Activated naive CD8-positive, alpha-beta T cell treated with anti-CD3 and anti-CD28 coated beads for 36 hours (primary cell): ENCODE measurements at places on chromosomes 13 and 19. TPM values are rescaled to one million over a fixed set of nuclear protein-coding genes. Genes with fewer than 3 reads are reported as not detected.

The KLK3 gene
- not detected for total RNA-seq

The ELSPBP1 gene
- total RNA-seq, result not detected

The ZNF540 gene
- total RNA-seq, result 0.72 TPM

The IGFL2 gene
- total RNA-seq, result not detected

The FDX2 gene
- total RNA-seq, result 19.6 TPM

The LHFPL6 gene
- total RNA-seq, result 1.6 TPM

The ADPRHL1 gene
- total RNA-seq, result 0.44 TPM

The PRX gene
- total RNA-seq, result 0.84 TPM

The U2AF2 gene
- 345 TPM for total RNA-seq

The NANOS3 gene
- 0.70 TPM for total RNA-seq

The FXYD1 gene
- total RNA-seq, result 1.1 TPM

The TINCR gene
- 0.29 TPM for total RNA-seq

The CEACAM3 gene
- total RNA-seq, result not detected

The CLC gene
- total RNA-seq, result not detected

The CCDC169 gene
- not detected for total RNA-seq

The MED4 gene
- 66.8 TPM for total RNA-seq

The IFNL1 gene
- total RNA-seq, result not detected

The MUC16 gene
- not detected for total RNA-seq

The EMC10 gene
- 49.7 TPM for total RNA-seq

The MCEMP1 gene
- not detected for total RNA-seq

The ZNF304 gene
- total RNA-seq, result 10.5 TPM

The ZNF492 gene
- 4.7 TPM for total RNA-seq

The CLEC4M gene
- not detected for total RNA-seq

The IGFLR1 gene
- 79.2 TPM for total RNA-seq

The ABCC4 gene
- 11.6 TPM for total RNA-seq

The SIPA1L3 gene
- total RNA-seq, result 9.7 TPM

The ADM5 gene
- total RNA-seq, result 12.0 TPM

The ZNF726 gene
- total RNA-seq, result 17.5 TPM

The CRB3 gene
- 2.1 TPM for total RNA-seq

The PSG1 gene
- total RNA-seq, result not detected

The IFNL2 gene
- not detected for total RNA-seq

The TNFSF9 gene
- 2.5 TPM for total RNA-seq

The TEX26 gene
- not detected for total RNA-seq

The F2RL3 gene
- not detected for total RNA-seq

The PCDH17 gene
- total RNA-seq, result not detected

The PTGIR gene
- total RNA-seq, result 43.9 TPM

The CCDC61 gene
- 18.4 TPM for total RNA-seq

The CEP89 gene
- total RNA-seq, result 14.1 TPM

The ADGRE1 gene
- 0.88 TPM for total RNA-seq

The SIGLECL1 gene
- total RNA-seq, result not detected

The KIR3DL2 gene
- not detected for total RNA-seq

The GRK1 gene
- total RNA-seq, result not detected

The CBLC gene
- not detected for total RNA-seq

The SPART gene
- 27.5 TPM for total RNA-seq

The ERF gene
- total RNA-seq, result 62.9 TPM

The SLC1A6 gene
- not detected for total RNA-seq

The EPS8L1 gene
- total RNA-seq, result 1.5 TPM
